ENCODE measurements at places on chromosomes 1 and 21.

- DNase-seq, result no peak
Observed at GRCh38 chr1:151723726-151724370, 2.5 kb downstream of the RIIAD1 start.

- DNase-seq, result no peak
Observed at GRCh38 chr1:9443913-9444445, 95.3 kb upstream of the SLC25A33 start.

DNA sequence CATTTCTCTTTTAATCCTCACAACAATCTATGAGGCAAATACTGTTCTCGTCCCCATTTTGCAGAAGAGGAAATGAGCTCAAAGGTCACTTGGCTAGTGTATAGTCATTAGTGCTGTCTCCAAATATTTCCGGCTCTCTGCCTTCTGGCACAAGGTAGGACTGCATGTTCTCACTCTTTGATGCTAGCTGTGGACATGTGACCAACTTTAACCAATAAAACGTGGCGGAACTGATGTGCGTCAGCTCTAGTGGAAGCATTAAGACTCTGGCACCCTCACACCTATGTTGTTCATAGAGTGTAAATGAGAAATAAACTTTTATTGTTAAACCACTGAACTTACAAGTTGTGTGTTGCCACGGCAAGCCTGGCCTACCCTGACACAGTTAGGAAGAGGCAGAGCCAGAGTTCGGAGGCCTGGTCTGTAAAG, 5.0 kb upstream of the KIF21B start:
- DNase-seq, result no peak

GRCh38 chr1:163875927-163876320, 554.2 kb downstream of the NUF2 start:
- DNase-seq, result no peak

All from NCI-H2029 (cell line).